Foreskin fibroblast (primary cell): ENCODE measurements at places on chromosomes 2 and 18.

GRCh38 chr2:207107551-207107950 lies 58.2 kb downstream of the KLF7 start:
- DNase-seq = no peak

GRCh38 chr2:128604045-128604444 lies 285.4 kb upstream of the HS6ST1 start:
- no peak for DNase-seq

- no peak for DNase-seq
Measured at GRCh38 chr2:70926042-70926441, 9.7 kb upstream of the ATP6V1B1 start.

DNA sequence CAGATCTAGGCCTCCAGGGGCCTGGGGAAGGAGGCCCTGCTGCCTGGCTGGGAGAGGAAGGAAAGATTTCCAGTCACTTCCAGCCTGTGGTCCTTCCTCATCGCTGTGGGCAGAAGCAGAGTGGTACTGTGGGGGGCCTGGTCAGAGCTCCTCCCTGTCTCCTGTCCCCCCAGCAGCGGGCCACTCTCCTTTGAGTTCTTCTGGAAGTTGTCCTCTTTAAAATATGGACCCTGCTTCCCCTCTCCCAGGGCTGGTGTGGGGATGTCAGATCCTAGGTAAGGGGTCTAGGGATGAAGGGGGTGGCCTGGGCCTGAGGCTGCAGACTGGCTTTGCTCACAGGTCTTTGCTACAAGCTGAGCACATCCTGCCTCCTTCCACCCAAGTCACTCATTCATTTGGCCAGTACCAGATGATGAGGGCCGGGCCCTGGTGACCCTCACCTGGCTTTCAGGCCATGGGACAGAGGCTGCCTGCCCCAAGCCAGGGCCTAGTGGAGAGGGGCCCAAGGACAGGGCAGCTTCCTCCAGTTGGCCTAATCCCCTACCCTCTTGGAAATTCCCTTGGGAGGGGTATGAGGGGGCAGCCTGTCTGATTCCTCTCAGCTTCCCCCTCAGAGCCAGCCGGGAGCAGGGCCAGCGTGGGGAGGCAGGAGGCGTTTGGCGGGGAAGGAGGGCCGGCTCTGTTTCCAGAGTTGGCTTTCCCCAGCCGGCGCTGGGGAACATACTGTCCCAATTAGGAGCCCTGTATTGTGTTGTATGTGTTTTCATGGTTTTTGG lies 231.9 kb downstream of the DYSF start:
- no peak for DNase-seq

GRCh38 chr2:163657281-163657656 lies 78.5 kb downstream of the FIGN start:
- peak; percentile 53 for DNase-seq

DNA sequence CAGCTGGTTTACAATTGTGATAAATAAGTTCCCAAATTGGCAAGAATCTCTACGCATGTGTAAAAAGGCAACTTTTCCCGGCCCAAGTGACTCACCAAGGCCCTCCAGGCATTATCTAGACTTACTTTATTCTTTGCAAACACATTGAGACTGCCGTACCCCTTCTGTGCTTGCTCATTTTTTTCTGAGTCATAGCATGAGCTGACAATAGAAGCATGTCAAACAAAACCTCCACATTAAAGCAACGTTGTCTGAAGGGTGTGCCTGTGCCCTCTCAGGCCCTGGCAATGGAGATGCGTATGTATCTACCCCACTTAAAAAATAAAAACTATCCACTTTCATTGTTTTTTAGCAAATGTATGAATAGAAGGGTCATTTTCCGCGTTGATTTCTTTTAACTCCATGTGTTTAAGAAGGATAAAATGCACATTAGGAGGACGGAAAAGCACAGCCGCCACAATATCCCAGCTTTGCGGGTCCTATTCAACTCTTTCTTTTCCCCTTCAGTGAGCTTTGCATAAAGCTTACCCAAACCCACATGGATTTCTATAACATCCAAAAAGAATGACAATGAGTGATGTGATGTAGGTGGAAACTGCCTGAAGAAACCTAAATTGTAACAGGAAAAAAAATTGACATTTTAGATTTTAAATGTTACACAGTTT lies 298.2 kb downstream of the CDCA7 start:
- peak; percentile 93 for DNase-seq

GRCh38 chr18:13216092-13216582 lies 2.4 kb upstream of the LDLRAD4 start:
- peak; percentile 48 for DNase-seq

DNA sequence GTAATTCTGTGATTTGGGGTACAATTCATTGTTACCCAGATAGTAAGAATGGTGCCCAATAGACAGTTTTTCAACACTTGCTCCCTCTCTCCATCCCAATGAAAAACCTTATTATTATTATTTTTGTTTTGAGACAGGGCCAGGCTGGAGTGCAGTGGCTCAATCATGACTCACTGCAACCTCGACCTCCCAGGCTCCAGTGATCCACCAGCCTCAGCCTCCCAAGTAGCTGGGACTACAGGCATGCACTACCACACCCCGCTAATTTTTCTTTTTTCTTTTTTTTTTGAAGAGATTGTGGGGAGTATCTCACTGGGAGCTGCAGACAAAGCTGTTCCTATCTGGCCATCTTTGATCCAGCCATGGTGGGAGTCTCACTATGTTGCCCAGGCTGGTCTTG lies 7.2 kb downstream of the TGFA start:
- DNase-seq = no peak

DNA sequence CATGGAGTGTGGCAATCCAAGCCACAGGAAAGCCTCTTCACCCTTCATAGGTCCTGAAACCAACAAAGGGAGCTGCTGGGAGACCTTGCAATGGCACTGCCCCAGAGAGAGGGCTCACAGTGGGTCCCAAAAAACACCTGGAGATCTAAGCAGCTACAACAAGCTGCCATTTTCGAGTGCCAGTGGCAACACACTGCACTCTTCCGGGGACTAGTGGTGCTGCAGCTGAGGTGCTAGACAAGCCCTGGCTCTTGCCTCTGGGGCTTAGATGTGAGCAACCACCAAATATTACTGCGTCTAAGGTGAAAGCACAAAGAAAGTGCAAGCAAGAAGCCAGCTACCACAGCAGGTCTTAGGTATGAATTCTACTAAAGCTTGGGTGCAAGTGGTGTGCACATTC lies 192.9 kb downstream of the NOL4 start:
- DNase-seq = no peak

DNA sequence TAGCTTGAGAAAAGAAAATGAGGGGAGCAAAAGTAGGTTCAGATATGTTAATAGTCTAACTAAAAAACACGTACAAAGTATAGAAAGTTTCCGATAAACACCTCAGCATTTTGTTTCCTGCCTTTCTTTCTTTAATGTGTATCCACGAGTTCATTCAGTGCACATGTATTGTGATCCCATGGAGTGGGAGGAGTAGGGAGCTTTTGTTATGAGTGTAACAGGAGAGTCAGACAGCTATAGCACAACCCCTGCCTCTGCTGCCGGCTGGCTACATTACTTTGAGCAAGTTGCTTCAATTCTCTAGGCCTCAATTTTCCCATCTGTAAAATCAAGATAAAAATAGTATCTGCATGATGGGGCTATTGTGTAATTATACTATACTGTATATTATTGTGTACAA lies 249.2 kb upstream of the FIGN start:
- no peak for DNase-seq

- DNase-seq = no peak
Measured at GRCh38 chr2:238270606-238271005, 17.8 kb downstream of the PER2 start.
